ENCODE measurements at places on chromosomes 7 and 10.
A peak's percentile ranks its signal among the peaks of the same experiment; 100 is the strongest.

DNA sequence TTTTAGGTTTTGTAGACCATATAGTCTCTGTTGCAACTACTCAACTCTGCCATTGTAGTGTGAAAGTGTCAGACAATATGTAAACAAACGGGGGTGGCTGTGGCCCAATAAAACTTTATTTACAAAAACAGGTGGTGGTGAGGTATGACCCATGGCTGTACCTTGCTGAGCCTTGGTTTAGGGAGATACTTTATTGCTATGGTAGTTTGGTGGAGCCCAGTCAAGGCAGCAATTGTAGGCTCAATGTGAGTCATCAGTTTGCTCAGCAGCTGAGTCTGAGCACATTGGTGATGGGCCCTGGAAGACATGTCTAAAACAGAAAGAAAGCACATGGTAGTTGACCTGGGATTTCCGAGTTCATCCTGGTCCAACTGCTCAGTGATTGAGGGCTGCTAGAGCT is 242.5 kb downstream of the REEP3 start:
- DNase-seq = no peak

- DNase-seq = no peak
Observed at GRCh38 chr7:131039355-131039762, 288.3 kb upstream of the MKLN1 start.

DNA sequence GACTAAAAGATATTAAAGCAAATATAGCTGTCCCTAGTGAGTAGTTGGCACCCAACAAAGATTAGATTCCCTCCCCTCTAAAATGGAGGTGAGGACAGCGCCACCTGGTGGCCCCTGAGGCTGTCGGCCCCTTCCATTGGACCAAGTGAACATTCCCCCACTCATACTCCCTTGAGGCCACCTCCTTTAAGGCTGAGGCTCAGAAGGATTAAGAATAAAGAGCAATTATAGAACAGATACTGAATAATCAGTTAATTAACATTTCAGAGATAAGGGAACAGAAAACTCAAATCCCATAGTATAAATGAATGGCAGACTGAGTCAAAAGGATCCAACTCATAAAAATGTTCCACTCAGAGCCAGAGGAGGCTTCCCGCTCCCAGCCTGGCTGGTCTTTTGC is 130.4 kb upstream of the GHITM start:
- no peak for DNase-seq

DNA sequence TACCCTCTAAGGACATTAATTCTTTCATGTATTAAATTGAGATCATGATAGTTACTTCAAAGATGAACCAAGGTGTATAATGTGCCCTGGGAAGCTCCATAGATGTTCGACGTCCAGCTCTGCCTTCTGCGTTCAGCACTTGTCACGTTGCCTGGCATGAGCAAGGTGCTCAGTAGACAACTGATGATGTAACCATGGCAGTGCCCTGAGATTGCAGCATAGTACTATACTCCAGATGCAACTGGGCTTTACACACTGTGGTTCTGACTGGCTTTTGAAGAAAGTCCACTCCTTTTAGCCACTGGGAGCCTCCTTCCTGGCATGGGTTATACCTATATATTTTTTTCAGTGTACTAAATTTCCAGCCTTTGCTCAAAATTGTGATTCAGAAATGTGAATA is 355.8 kb upstream of the SORCS1 start:
- no peak for DNase-seq

DNA sequence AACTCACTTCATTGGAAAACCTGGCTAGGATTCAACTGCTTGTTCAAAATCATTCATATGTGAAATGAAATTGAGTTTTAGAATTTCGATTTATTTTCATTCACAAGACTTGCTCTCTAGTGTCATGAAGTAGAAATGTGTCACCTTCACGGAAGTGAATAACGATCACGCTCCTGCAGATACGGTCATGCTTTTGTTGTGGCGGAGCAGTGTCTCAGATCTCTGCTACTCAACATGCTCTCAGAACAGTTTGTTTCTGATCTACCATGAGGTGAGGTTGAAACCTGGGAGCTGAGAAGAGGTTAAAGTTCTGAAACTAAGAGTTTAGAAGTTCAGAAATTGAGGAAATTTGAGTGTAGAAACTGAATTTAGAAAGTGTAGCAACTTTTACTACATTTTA is 13.8 kb upstream of the PITRM1 start:
- peak; percentile 77 for DNase-seq

- DNase-seq = peak; percentile 49
Observed at GRCh38 chr10:84429926-84430520, 101.6 kb downstream of the CCSER2 start.

DNA sequence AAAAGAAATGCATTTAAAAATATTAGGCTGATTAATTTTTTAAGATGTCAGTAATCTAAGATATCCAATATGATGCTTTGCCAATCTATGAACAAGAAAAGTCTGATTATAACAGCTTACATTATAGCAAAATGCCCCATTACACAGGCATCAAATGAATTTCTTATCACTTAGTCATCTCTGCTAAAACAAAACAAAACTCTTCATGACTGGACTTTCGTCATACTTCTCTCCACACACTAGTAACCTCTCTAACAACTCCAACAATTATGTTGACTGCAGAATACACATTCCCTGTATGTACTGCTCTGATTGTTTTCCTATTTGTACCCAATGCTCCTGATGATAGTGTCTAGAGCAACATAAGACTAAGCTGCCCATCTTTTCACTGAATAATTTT is 3.8 kb upstream of the MKI67 start:
- DNase-seq = no peak

DNA sequence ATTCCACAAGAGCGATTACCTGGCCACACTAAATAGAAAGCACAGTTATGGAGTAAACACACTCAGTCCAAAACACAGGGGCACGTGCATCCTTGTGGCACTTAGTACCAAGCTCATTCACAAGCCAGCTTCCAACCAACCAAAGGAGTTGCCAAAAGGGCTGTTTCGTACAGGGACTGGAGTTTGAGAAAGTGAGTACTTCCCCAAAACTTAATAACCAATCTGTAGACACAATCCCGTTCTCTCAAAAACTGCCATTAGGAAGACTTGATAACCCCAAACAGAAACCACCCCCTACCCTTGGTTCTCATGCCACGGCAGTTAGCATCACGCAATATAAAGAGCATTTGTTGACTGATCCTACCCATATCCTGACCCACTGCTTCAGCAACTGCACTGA is 166.2 kb upstream of the ASAH2 start:
- no peak for DNase-seq

GRCh38 chr10:53580465-53580864 is 807.9 kb upstream of the MBL2 start:
- no peak for DNase-seq

- DNase-seq = no peak
Observed at GRCh38 chr10:21289961-21290360, 235.5 kb downstream of the SKIDA1 start.
